Esophagus muscularis mucosa (tissue), 4 donors: ENCODE measurements at places on chromosomes 3 and 15. TPM values are rescaled to one million over a fixed set of nuclear protein-coding genes. Genes with fewer than 3 reads are reported as not detected.

DNA sequence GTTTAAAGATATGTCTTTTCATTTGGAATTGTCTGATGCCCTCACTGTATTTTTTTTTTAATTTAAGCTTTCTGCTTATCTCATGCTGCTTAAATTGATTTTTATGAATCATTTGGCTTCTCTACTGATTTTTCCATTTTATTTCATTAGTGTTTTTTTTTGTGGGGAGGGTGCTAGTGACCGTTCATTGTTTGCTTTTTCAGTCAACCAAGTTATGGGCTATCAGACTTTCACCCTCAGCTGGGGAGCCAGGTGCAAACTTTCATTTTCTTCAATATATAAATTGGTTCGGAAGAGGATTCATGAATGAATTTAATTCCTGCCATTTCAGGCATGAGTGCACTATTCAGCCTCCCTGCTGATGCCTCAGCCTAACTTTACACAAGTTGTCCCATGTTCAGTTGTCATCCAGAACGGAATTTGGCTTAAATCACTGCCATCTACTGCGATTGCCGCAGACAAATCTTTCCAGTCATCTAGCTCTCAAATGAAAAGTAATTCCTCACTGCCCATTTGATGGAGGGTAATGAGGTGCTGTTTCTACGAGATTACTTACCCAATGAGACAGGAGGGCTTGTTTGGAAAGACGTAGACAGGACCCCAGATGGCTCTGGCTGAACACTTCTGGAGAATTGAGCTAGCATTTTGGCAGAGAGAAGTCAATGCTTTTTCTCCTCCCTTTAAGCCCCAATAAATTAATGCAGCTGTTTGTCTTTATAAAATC is 89.9 kb upstream of the RORA start:
- DNase-seq: peak; percentile 55

DNA sequence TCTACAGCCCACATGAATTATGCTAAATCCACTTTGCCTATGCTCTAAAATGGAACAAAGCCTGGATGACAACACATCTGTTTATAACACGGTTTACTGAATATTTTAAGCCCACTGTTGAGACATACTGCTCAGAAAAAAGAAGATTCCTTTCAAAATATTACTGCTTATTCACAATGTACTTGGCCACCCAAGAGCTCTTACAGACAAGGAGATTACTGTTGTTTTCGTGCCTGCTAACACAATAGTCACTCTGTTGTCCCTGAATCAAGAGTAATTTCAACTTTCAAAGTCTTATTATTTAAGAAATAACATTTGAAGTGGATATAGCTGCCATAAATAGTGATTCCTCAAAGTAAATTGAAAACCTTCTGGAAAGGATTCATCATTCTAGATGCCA is 70.9 kb downstream of the ANKRD28 start:
- DNase-seq: no peak

DNA sequence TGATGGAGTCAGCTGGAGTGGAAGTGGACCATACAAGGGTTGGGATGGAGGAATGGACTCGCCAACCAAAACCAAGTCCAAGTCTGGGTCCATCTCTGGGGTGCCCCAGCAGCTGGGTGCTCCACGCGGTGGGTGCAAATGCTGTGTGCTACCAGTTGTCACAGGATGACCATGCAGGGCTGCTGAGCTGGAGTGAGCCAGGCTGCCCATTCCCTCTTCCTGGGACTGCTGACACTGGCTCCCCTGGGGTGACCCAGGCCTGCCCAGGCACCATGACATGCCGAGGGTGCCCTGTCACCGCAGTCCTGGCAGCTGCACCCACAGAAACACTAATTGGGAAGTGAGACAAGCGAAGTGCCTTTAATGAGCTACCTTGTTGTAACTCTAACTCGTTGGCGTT is 140.2 kb downstream of the TPRA1 start:
- no peak for DNase-seq

- DNase-seq: no peak
Measured at GRCh38 chr3:112394003-112394640, 61.2 kb downstream of the CD200 start.

DNA sequence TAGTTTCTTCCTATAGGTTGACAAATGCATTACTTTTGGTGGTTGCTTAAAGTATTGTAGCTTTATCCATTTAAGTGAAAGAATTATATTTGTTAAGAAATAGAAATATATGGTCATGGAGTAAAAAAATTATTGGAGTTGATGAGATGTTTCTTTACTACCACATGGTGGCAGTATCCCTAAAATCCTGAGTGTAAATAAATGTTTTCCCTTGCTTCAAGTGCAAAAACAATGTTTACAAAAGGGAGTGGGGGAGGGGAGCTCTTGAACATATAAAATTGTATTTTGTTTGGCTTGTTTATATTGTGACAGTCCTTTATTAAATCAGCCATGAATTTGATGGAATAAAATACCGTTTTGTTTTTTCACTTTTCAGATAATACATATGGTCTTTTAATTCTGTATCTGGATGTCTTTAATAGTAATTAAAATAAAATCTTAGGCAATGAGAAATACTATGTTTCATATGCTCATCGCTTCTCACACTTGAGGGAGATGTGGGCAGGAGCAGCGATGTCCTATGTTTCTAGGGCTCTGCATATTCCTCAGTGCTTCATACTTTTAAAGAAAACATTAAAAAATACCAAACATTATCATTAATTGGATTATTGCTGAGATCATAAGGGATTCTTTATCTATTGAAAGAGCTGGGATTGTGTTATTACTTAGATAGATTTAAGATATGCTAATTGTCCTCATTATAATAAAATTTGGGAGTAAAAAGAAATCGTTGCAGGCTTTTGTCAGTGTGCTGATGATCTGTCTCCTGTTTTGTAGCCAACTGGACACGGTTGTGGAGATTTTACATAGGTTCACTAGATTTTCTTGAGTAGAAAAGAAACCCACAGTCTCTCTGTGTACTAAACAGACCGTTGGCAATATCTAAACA is 349.7 kb downstream of the TUSC7 start:
- no peak for DNase-seq

GRCh38 chr3:101521211-101521701 is 8.2 kb upstream of the SENP7 start:
- DNase-seq: no peak

DNA sequence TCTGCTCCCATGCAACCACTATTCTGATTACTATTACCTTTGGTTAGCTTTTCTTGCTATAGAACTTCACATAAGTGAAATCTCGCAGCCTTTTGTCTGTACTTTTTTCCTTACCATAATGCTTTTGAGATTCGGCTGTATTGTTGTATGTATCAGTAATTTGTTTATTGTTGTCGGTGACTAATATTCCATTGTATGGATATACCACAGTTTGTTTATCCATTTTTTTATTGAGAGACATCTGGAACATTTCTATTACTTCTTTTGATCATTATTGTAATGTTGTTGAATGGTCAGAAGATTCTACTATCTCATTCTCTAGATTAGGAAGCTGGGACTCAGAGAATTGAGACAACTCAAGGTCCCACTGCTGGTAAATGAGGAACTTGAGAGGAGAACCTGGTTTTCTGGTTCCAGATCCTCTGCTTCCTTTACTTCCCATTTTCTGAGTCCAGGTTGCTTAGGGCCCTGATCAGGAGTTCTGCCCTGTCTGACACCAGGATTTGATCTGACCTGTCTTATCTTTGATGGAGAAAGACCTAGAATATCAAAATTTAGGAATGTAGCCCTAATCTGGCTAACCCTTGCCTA is 18.2 kb upstream of the SPTSSB start:
- no peak for DNase-seq

DNA sequence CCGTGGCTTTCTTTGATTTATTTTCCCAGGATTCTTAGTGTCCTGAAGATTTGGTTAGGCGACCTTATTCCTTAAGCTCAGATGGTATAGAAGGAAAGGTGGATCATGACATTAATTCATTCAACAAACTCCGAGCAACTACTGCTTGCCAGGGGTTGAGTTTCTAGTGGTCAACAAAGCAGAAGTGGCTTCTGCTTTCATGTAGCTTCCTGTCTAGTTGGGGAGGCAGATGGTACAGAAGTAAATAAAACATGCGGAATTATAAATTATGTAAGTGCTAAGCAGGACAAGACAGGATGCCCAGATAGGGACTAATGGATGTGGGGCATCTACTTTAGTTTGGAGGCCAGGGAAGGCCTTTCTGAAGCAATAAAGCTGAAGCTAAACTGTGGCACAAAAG is 15.6 kb downstream of the EEFSEC start:
- no peak for DNase-seq

DNA sequence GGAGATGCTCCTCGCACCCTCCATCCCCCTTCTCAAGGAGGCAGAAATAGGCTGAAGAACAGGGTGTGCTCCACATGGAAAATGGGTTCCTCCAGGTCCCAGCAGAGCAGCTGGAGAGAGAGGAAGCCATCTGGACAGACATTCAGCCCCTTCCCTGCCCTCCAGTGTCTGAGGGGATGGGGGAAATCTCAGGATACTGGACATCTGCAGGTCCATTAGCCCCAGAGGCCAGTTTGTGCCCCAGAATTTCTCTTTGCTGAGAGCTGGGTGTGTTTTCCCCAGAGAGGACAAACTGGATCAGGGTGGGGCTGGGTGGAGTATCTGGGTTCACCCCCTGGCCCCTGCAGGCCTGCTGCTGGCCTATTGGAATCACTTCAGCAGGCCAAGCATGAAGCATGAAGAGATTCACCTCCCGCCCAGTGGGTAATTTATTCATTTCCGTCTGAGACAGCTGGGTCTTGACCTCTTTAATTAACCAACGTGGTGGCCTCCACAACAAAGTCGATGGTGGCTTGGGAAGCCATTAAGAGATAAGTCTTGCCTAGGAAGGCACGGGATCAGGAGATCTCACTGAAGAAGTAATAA is 4.6 kb downstream of the FAM3D start:
- DNase-seq: no peak

The SRP14 gene
- 289 TPM for total RNA-seq

DNA sequence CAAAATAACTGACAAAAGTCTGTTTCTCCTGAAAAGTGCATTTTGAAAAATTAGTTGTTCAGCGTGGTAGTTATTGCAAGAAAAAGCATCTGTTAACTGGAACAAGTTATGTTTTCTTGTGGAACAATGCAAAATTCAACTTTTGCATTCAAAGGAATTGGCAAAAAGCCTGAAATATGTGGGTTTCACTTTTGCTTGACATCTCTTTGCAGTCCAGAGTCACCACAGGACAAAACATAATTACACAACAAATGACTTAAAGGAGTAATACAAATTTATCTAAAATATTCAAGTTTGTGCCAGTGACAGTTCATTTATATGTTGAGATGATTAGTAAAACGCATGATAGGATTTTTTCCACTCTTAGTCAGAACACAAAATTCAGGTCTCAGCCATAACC is 96.3 kb upstream of the P2RY1 start:
- no peak for DNase-seq

DNA sequence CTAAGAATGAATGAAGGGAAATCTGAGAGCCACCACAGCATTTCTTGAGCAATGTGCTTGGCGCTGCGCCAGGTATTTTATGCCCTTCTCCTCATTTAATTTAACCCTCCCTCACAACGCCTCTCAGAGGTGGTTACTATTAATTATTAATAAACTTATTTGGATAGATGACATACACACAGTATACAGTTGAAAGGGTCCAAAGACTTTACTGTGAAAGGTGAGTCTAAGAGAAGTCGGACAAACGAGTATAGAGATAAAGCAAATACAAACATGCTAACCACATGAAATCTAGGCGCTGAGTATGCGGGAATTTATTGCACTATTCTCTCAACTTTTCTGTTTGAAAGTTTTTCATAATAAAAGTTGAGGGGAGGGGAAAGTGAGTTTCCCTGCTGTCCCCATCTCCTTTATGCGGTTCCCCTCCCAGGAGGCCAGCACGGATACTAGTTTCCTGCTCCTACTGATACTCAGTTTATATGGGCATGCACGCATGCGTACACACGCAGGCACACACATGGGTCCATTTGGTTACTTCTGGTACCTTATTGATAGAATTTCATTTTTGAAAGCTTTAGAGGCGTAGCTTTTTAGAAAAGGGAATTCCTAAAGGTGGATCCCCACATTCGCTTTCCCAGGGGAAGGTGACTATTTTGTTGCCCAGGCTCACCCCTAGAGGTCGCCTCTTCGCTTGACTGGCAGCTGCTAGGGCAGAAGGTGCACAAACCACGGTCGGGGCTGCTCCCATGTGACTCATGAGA is 28.5 kb upstream of the KCTD6 start:
- no peak for DNase-seq

The FANCD2OS gene
- total RNA-seq: not detected

The CCRL2 gene
- 1.1 TPM for total RNA-seq

DNA sequence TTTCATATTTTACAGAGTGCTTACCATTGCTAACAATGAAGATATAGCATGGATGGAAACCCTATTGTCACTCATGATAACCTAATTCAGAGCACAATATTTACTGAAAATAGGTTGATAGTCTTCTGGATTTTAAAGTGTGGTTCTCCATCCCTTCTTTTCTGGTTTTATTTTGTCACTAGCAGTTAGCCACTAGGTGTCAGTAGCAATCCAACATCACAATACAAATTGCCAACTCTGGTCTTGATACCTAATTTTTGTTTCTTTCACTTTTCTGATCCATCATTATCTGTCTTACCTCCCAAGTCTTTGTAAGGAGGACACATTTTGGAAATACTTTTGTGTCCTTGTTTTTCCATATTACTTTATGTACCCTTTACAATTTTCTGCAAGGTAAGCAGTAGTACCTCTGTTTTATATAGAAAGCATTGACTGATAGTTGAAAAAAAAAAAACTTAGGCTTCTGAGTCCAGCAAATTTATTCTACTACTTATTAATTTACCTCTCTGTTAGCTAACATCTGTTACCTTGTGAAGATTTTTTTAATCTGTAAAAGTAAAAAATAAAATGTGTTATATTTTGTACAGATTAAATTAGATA is 28.3 kb upstream of the CRYBG3 start:
- no peak for DNase-seq

GRCh38 chr3:102688556-102688930 is 253.7 kb downstream of the ZPLD1 start:
- no peak for DNase-seq

The SIAH2 gene
- 55.1 TPM for total RNA-seq

DNA sequence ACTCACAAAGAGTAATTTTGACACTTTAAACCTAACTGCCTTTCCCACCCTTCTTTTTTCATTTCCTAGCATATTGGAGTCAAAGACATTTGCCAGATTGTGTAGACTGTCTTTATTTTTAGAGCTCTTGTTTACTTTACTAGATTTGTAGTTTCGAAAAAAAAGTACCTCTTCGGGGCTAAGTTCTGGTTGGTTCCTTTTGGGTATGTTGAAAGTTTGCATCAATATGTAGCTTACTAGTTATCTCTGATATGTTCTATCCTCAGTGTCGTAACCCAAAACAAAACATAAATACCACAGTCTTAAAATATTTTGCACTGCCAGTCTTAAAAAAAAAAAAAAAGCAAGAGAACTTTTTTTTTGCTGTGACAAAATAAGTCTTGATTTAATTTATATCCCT is 52.2 kb downstream of the REC114 start:
- DNase-seq: no peak

DNA sequence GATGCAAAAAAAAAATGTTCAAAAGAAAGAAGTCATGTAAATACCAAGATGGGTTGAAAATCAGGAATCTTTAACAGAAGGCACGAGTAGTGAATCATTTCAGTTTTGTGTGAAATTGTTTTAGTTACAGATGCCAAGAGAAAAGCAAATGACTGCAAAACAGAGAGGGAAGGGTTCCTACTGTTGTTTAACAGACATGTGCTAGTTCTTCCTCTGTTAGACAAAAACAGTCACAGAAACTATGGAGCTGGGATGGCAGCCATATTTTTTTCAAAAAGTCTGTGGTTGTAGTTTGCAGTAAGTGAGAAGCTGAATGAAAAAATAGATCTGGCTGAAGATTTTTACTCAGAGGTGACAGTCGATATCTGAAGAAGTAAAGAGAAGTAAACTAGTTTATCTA is 511.9 kb downstream of the ZIC1 start:
- no peak for DNase-seq
